ENCODE measurements at places on chromosomes 16 and 17.
A peak's percentile ranks its signal among the peaks of the same experiment; 100 is the strongest.

- H3K4me1 ChIP-seq: peaks cover 11% of the 10 kb centered on the region
- H3K27me3 ChIP-seq: no peaks in the 10 kb centered on the region
- no peaks in the 10 kb centered on the region for H3K36me3 ChIP-seq
- peak within 1 kb of the TSS; percentile 78 for H3K27ac ChIP-seq
- DNase-seq: peak; percentile 91
Observed at GRCh38 chr16:70438969-70439862, at the start of gene ST3GAL2. Gene ST3GAL2 (minus strand): TSS chr16:70439100. CDS start chr16:70398530, 40,570 bp downstream.

DNA sequence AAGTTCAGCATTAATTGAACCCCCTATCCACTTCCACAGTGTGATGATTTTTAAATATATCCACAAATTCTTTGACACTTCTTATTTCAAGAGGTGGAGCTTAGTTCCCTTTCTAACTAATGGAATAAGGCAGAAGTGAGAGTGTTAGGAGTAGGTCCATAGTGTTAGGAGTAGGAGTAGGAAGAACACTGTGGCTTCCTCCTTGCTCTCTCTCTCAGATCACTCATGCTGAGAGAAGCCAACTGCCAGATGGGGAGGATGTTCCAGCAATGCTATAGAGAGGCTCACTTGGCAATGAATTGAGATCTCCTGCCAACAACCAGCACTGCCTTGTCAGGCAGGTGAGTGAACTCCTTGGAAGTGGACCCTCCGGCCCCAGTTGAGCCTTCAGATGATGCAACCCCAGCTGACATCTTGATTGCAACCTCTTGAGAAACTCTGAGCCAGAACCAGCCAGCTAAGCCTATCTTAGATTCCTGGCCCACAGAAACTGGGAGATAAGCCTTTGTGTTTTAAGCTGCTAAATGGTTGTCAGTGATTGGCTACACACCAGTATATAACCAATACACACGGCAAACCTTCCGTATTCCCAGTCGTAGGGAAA lies 44.3 kb downstream of the SPECC1 start:
- no peak overlapping the region for H3K4me3 ChIP-seq
- no peaks in the 10 kb centered on the region for H3K27me3 ChIP-seq
- no peaks in the 10 kb centered on the region for H3K4me1 ChIP-seq
- no peaks in the 10 kb centered on the region for H3K36me3 ChIP-seq

- H3K4me1 ChIP-seq: no peaks in the 10 kb centered on the region
- H3K4me3 ChIP-seq: no peak overlapping the region
Observed at GRCh38 chr17:34741967-34742366, 162.6 kb downstream of the TMEM132E start.

- H3K4me3 ChIP-seq: no peak overlapping the region
- no peak overlapping the region for H3K27ac ChIP-seq
- DNase-seq: no peak
- H3K4me1 ChIP-seq: no peaks in the 10 kb centered on the region
- no peaks in the 10 kb centered on the region for H3K36me3 ChIP-seq
Observed at GRCh38 chr17:10871914-10872313, 34.0 kb upstream of the PIRT start.

DNA sequence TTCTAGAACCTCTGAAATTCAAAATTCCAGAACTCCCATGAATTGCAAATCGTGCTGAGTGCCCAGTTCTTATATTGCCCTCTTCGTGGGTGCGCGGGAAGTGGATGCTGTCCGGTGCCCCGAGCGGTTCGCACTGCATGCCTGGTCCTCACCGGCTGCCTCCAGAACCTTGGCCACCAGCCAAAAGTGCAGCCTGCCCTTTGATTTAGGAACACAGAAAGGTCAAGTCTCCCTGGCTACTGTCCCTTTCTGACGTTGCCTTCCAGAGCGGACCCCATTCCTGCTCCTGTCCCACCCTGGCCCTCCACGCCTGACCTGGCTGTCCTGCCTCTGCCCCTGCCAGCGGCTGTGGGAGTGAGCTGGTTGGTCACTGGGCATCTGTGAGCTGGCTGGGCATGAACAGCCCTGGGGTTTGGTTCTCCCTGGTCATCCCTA lies 9.7 kb downstream of the NEUROD2 start:
- peaks cover 41% of the 10 kb centered on the region for H3K27me3 ChIP-seq
- no peak overlapping the region for H3K4me3 ChIP-seq
- H3K36me3 ChIP-seq: no peaks in the 10 kb centered on the region

GRCh38 chr16:27398894-27399853 lies 2.8 kb upstream of the IL21R start:
- H3K4me3 ChIP-seq: no peak overlapping the region
- H3K36me3 ChIP-seq: no peaks in the 10 kb centered on the region
- no peak overlapping the region for H3K27ac ChIP-seq
- H3K4me1 ChIP-seq: peaks cover 20% of the 10 kb centered on the region
- DNase-seq: no peak

DNA sequence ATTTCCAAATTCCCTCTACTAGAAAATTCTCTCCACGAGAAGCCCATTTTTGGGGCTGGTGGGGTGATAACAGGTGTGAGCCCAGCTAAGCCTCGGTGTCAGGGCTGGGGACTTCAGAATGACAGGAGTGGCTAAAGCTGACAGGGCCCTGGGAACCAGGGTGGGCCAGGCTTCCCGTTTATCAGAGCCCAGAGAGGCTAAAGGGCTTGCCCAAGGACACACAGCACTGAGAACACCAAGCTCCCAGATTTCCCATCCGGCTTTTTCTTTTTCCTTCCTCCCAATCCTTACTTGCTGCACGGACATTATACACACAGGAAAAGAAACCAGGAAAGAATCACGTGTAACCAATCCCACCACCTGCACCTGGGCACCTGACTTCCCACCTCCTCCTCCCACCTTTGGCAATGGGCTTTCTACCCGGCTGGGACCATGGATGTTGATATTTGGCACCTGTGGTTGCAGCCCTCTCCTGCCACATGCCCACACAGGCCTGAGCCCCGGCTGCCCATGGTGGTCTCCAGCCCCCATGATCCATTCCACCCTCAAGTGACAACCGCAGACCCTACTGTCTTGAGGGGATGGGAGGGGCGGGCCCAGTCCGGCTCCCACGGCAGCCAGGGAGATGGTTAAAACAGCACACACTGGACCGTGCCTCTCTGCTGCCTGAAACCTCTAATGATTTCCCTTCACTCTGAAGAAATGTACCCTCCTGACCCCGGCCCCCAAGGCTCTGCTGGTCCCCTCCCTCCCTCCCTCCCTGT lies 78.9 kb downstream of the ENGASE start:
- no peak overlapping the region for H3K27ac ChIP-seq
- no peak for DNase-seq
- H3K4me1 ChIP-seq: no peaks in the 10 kb centered on the region

GRCh38 chr17:49716668-49717364 lies 9.1 kb upstream of the SLC35B1 start:
- H3K27me3 ChIP-seq: no peaks in the 10 kb centered on the region
- no peak for DNase-seq
- H3K27ac ChIP-seq: no peak overlapping the region
- peaks cover 66% of the 10 kb centered on the region for H3K36me3 ChIP-seq
- H3K4me3 ChIP-seq: no peak overlapping the region

GRCh38 chr17:10875430-10875851 lies 37.6 kb upstream of the PIRT start:
- no peaks in the 10 kb centered on the region for H3K27me3 ChIP-seq
- no peak overlapping the region for H3K27ac ChIP-seq
- no peak for DNase-seq
- H3K4me3 ChIP-seq: no peak overlapping the region
- H3K4me1 ChIP-seq: no peaks in the 10 kb centered on the region

- no peak for DNase-seq
- H3K27ac ChIP-seq: peak overlapping the region; percentile 7
- no peaks in the 10 kb centered on the region for H3K27me3 ChIP-seq
- peak overlapping the region; percentile 99 for H3K4me3 ChIP-seq
- H3K36me3 ChIP-seq: peaks cover 17% of the 10 kb centered on the region
Observed at GRCh38 chr17:17235212-17236174, 1.5 kb downstream of the FLCN start.

DNA sequence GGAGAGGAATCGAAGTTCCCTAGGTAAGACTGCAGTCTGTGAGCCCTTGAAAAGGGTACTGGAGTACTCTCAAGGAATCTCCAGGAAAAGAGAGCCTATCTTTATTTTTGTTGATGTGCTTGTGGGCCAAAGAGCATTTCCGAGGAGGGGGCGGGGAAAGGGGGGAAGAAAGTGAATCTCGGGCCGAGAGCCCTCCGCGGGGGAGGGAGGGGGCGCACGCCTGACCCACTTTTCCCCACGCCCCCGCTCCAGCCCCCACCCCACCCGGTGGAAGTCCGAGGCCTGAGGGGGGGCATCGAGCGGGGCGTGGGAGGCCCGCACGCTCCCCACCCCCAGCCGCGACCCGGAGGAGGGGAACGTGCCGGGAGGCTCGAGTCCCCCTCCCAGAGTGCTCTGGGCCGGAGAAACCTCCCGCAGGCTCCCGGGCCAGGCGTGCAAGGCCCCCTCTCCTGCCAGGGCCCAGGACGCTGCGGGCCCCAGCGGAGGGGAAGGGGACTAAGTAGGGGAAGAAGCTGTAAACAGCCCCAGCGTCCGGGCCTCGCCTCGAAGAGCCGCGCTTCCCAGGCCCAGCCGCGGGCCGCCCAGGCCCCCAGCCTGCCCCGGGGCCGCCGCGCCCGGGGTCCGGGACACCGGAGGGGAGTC lies 444 bp downstream of the HELZ start:
- peaks cover 39% of the 10 kb centered on the region for H3K4me1 ChIP-seq
- H3K36me3 ChIP-seq: no peaks in the 10 kb centered on the region
- no peaks in the 10 kb centered on the region for H3K27me3 ChIP-seq
- H3K4me3 ChIP-seq: peak overlapping the region; percentile 98
- no peak for DNase-seq
- H3K27ac ChIP-seq: peak overlapping the region; percentile 71

GRCh38 chr16:75250089-75250808 lies 1.2 kb downstream of the BCAR1 start:
- H3K4me1 ChIP-seq: peaks cover 85% of the 10 kb centered on the region
- peak overlapping the region; percentile 99 for H3K27ac ChIP-seq
- H3K4me3 ChIP-seq: peak overlapping the region; percentile 92
- H3K27me3 ChIP-seq: no peaks in the 10 kb centered on the region
- no peak for DNase-seq

- H3K36me3 ChIP-seq: peaks cover 3% of the 10 kb centered on the region
- no peak for DNase-seq
- peaks cover 17% of the 10 kb centered on the region for H3K4me1 ChIP-seq
- no peak overlapping the region for H3K4me3 ChIP-seq
Observed at GRCh38 chr17:17860766-17861107, 24.0 kb upstream of the SREBF1 start.

DNA sequence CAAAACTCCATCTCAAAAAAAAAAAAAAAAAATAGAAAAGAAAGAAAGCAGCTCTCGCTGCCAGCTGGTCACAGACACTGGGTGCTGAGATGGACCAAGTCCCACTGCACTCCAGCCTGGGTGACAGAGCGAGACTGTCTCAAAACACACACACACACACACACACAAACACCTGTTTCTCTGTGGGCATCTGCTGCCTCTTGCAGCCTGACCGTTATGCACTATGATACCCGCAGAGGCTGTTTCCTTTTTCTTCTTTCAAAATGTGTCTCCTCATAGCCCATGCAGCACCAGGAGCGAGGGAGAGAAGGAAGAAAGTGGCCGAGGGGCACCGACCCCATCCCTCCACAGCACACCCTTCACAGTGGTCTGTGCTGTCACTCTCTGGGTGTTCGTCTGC lies 36.9 kb upstream of the KLHDC4 start:
- H3K4me3 ChIP-seq: no peak overlapping the region
- no peak overlapping the region for H3K27ac ChIP-seq
- no peaks in the 10 kb centered on the region for H3K27me3 ChIP-seq
- H3K36me3 ChIP-seq: no peaks in the 10 kb centered on the region

DNA sequence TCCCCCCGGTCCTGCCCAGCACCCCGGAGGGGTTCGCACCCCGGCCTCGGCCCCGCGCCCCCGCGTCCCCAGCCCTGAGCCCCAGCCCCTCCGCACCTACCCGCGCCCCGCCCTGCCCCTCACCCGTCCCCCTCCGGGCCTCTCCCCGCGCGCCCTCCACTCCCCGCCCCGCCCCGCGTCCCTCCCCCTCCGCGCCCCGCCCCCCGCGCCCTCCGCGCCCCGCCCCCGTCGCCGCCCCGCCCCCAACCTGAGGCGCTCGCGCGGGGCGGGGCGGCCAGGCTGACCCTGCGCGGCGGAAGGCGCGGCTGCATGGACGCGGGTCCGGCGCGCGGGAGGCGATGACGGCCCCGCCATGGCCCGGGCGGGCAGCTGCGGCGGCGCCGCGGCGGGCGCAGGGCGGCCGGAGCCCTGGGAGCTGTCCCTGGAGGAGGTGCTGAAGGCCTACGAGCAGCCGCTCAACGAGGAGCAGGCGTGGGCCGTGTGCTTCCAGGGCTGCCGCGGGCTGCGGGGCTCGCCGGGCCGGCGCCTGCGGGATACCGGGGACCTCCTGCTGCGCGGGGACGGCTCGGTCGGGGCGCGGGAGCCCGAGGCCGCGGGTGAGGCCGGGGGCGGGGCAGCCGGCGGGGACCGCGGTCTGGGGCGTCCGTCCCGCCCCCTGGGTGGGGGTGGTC lies at the start of gene SPIRE2:
SPIRE2 (plus strand) TSS at position 277 of the 671 bp plus-strand sequence; CDS start at position 353, 76 bp downstream.
- H3K4me1 ChIP-seq: peaks cover 12% of the 10 kb centered on the region
- H3K4me3 ChIP-seq: peak within 1 kb of the TSS; percentile 66
- no peaks in the 10 kb centered on the region for H3K36me3 ChIP-seq

DNA sequence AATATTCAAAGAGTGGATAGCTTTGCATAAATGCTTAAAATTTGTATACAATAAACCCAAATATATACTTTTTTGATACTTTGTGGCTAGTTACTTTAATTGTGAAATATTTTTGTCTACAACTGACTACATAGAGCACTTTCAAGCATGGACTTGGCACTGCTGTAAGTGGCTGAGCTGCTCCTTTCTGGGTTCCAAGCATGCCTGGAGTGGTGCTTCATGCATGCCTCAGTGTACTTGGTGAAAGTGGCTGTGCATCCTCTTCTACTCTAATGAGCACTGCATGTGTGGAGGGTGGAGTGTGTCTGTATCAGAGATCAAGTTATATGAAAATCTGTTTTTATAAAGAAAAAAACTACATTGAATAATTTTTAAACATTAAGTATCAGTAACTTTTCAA lies 94.1 kb downstream of the OMG start:
- H3K4me1 ChIP-seq: no peaks in the 10 kb centered on the region
- DNase-seq: no peak
- H3K27ac ChIP-seq: no peak overlapping the region
- H3K27me3 ChIP-seq: no peaks in the 10 kb centered on the region
- H3K4me3 ChIP-seq: no peak overlapping the region
- peaks cover 4% of the 10 kb centered on the region for H3K36me3 ChIP-seq

GRCh38 chr16:14041164-14041563 lies 30.0 kb upstream of the MRTFB start:
- DNase-seq: no peak
- no peak overlapping the region for H3K4me3 ChIP-seq
- H3K27ac ChIP-seq: no peak overlapping the region
- H3K4me1 ChIP-seq: peaks cover 7% of the 10 kb centered on the region

GRCh38 chr17:72142614-72143013 lies 21.8 kb downstream of the SOX9 start:
- H3K27me3 ChIP-seq: no peaks in the 10 kb centered on the region
- H3K4me3 ChIP-seq: no peak overlapping the region
- no peaks in the 10 kb centered on the region for H3K36me3 ChIP-seq
- H3K4me1 ChIP-seq: no peaks in the 10 kb centered on the region
- no peak overlapping the region for H3K27ac ChIP-seq

DNA sequence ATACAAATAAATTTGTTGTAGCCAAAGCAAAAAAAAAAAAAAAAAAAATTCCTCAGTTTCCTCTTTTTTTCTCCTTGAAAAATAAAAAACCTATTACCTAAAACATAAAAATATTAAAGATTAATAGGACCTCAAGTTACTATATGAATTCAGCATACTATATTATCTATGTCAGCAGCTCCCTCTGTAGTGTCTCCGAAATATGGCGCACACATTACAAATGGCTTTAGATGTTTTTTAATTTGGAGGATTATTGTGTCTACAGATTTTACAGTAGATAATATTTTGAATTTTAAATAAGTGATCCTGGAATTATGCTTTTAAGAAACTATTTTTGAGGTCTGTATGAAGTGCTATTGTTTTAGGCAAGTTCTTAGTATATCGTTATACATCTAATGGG lies 94.4 kb downstream of the NLK start:
- no peaks in the 10 kb centered on the region for H3K4me1 ChIP-seq
- no peak for DNase-seq
- no peak overlapping the region for H3K27ac ChIP-seq
- H3K27me3 ChIP-seq: no peaks in the 10 kb centered on the region
- no peak overlapping the region for H3K4me3 ChIP-seq

All from thoracic aorta (tissue), 2 donors.